ENCODE measurements at places on chromosomes 2 and 18.

GRCh38 chr2:152005607-152006006 lies 93.2 kb downstream of the CACNB4 start:
- no peak for DNase-seq

DNA sequence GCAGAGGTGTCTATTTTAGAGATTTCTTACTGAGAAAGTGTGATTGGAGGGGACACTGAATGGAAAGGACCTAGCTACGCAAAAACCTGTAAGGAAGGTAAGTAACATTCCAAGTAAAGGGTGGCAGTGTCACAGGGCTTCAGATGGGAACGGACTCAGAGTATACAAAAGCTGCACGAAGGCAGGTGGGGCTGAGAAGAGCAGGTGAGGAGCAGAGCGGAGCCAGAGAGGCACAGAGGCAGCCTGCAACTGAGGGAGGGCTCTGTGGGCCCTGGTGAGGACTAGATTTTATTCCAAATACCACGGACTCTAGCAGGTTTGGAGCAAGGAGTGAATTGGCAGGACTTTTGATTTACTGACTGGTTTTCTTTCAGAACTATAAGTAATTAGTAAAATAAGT lies 331.3 kb upstream of the PKDCC start:
- no peak for DNase-seq

DNA sequence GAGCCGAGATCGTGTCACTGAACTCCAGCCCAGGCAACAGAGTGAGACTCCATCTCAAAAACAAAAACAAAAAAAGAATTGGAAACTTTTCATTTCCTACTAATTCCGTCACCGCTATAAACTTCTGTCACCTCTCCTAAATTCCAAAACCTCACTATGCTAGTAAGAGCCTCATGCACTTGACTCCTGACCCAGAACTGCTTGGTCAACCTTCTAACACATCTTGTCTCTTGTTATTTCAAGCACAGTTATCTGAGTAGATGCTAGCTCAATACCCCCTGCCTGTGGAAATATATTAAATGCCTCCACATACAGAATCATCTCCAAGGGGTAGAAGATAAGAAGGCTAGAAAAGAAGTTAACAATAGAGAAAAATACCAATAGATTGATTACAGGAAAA lies 703.3 kb downstream of the NRXN1 start:
- no peak for DNase-seq

DNA sequence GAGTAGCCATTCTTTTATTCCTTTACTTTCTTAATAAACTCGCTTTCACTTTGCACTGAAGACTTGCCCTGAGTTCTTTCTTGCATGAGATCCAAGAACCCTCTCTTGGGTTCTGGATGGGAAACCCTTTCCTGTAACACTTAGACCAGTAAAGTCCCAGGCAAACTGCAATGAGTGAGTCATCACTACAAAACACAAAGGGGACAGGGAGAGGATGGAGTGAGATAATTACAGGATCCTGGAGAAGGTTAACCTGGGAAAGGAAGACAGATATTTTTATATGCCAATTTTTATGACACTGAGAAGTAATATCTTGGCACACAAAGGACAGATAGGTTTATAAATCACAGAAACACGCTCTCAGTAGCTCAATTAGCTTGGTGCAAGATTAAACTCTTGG lies 48.7 kb downstream of the EHD3 start:
- DNase-seq: no peak

DNA sequence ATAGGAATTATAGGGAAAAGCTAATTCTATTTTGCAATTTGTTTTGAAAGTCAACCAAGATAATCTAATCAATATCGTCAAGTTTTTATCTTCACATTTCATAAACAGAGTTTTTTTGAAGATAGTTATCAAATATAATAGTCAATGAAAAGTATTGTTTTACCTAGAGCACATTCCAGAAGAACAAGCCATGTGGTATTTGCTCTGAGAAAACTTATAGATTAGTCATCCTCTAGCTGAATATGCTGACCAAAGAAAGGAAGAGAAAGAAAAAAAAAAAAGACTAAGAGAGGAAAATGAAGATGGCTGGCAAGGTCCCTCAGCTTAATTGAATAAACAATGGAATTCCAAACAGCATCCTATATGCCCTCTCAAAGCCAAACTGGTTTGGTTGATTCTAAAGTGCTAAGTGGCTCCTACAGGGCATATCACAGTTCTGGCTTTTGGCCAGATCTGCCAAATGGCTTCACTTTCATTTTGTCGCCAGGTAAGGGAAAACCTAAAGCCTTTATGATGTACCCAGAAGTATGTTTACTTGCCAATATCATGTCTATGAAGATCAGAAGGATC lies 132.6 kb downstream of the VWC2L start:
- DNase-seq: no peak

DNA sequence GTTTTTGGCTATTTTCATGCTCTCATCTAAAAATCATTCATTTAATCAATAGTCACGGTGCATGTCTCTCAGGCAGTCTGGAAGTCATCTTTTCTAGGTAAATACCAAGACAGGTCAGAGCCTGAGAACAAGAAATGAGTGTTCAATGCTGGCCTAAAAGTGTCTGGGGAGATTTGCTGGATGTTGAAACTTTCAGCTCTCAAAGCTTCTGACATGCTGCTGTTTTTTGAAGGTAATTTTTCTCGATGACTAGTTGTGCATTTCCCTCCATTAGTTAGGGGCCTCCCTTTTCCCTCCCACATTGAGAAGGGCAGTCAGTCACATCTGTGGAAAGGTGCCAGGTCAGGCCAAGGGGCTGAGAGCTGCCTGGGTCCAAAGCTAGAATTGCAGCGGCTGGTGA lies 115.6 kb downstream of the LPIN1 start:
- no peak for DNase-seq

DNA sequence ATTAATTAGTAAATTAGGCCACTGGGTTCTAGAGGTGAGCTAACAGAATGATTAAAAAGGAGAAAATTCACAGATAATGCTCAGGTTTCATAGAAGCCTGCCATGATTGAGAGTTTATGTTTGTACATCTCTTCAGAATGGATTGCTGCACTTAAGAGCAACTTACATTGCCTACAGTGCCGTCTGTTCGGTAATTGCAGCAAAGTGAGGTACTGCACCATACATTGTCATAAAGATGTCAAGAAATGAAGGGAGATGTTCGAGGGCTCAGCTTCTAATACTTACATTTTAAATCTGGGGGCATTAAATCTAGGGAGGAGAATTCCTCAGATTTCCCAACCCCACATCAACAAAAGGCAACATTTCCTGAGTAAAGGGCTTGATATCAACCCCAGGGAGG lies 976.2 kb upstream of the FANCL start:
- no peak for DNase-seq

DNA sequence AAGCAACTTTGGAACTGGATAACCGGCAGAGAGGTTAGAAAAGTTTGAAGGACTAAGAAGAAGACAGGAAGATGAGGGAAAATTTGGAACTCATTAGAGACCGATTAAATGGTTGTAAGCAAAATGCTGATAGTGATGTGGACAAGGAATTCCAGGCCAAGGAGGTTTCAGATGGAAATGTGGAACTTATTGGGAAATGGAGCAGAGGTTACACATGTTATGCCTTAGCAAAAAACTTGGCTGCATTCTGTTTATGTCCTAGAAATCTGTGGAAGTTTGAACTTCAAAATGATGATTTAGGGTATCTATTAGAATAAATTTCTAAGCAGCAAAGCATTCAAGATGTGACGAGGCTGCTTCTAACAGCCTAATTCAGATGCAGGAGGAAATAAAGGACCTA lies 675.1 kb upstream of the SYT4 start:
- no peak for DNase-seq

DNA sequence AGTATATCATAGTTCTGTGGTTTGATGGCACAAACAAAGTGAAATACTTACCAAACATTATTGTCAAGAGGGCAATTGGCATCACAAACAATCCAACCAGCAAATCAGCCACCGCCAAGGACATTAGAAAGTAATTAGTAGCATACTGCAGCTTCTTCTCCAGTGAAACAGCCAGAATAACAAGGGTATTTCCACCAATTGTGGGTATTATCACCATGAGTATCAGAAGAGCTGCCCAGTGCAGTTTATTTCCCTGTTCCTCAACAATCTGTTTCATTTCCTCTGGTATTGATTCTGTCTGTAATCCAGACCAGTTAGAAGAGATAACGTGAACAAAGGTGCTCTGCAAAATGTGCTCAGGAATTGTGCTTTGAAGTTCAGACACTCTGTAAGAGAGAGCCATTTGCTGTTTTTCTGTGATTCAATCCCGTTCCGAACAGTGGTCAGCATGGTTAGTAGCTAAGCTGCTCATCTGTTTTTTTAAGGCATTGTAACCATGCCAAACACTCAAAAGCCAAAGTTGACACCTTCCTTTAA lies 1.4 kb downstream of the HTR2B start:
- DNase-seq: no peak

GRCh38 chr2:157386247-157386646 lies 57.6 kb downstream of the CYTIP start:
- no peak for DNase-seq

- no peak for DNase-seq
Observed at GRCh38 chr2:176160251-176160985, 3.3 kb downstream of the HOXD3 start.

GRCh38 chr2:45436456-45436855 lies 174.6 kb downstream of the SRBD1 start:
- no peak for DNase-seq

- no peak for DNase-seq
Observed at GRCh38 chr2:69501301-69501700, 64.1 kb upstream of the NFU1 start.

GRCh38 chr2:145080426-145080825 lies 560.5 kb upstream of the ZEB2 start:
- no peak for DNase-seq

DNA sequence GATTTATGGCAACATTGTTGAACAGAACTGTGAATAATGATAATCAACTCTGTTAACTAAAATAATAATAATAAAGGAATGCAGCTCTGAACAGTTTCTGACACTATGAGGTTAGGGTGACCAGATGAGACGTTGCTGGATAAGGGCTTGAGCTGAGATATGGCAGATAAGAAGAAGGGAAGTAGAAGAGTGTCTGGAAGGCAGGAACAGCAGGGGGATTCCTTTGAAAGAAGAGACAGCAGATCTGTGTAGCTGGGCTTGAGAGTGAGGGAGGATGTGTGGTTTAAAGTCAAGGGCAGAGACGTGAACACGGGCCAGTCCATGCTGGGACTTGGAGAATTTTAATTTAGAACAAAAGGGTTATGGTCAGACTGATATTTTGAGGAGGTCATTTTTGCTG lies 273.1 kb upstream of the SLC14A2 start:
- no peak for DNase-seq

DNA sequence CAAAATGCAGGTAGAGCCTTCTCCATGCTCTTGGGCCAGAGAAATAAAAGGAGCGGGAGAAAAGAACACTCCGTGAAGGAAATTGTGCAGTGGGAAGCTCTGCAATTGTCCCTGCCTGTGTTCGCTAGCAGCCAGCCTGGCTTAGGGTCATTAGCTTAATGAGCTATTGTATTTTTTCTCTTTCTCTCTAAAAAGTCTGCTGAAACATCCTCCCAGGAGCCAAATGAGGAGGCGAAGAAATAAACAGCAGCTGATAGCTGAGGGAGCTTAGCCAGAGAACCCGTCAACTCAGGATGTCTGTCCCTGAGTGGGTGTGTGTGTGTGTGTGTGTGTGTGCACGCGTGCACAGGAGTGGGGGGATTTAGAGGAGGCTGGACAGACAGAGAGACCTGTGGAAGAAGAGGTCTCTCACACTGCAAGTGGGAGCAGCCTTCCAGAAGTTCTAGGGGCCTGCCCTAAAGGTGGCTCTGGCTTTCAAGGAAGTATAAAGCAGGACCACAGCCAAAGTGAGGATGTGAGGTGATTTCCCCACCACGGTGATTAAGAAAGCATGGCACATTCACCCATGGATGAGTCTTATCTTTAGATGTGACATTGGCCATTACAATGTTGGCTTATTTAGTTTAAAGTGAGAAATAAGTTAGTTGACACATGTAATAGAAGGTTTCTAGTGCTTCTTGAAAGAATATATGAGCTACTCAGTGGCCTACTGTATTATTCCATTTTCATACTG lies 690.4 kb downstream of the RNF144A start:
- no peak for DNase-seq

DNA sequence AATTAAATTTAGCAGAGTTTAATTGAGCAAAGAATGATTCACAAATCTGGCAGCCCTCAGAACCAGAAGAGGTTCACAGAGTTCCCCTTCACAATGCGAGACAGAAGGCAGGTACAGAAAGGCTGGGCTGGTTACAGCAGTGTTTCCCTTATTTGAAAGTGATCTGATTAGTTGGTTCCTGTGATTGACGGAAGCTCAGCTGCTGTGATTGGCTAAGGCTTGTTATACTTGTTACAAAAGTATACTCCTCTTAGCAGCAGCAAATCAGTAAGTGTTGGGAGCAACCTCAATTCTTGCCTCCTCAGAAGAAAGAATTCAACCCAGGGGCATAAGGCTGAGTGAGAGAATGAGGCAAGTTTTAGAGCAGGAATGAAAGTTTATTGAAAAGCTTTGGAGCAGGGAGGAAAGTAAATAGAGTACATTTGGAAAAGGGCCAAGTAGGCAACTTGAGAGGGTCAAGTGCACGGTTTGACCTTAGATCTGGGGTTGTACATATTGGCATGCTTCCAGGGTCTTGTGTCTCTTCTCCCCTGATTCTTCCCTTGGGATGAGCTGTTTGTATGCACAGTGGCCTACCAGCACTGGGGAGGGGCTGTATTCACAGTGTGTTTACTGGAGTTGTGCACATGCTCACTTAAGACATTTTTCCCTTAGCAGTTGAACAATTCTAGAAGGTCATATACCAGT lies 431.8 kb upstream of the RAB12 start:
- DNase-seq: no peak

GRCh38 chr18:67074309-67074708 lies 442.2 kb downstream of the DSEL start:
- no peak for DNase-seq

DNA sequence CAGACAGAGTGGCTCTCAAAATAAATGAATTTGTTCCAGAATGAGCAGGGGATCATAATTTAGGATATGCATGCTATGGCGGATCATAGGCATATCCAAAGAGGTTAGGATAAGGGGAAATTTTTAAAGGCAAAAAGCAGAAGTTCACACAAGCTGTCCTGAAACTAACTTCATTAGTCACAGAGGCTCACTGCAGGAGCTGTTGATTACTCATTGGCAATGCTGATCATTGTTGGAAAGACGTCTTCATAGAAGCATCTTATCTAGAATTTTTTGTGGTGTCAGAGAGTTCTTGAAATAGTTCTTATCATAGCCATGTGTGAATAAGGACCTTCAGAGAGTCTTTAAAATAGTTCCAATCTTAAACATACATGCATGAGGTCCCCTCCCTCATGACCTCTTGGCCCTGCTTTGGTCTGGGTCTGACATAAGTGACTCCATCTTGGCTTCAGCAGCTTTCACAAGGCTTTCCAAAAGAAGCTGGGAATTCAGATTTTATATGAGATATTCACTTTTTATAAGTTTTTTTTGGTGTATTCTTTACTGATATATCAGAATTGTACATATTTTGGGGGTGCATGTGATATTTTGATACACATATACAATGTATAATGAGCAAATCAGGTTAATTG lies 7.5 kb upstream of the CCDC195 start:
- DNase-seq: no peak

- DNase-seq: no peak
Observed at GRCh38 chr2:165357758-165358157, 111.7 kb upstream of the CSRNP3 start.

Measured in esophagus squamous epithelium (tissue), 5 donors.